ENCODE measurements at places on chromosomes 3 and 15.

DNA sequence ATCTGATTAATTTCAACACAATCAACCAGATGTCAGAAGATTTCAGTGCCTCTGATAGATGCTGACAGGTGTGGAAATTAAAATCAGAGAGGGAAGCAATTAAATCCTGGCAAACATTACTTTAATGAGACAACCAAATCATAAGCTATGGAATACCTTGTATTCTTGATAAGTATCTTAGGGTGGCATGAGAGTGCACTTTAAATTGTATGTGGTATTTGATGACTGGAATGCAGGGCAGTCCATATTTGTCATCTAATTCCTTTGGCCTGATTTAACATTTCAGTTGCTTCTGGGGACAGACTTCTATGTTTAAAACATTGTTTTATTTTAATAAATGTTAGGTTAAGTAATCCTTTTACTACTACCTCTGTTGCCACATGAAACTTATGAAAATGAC is 184.1 kb downstream of the LPP start:
- DNase-seq, result no peak

- no peak for DNase-seq
Measured at GRCh38 chr3:24387000-24387399, 107.7 kb downstream of the THRB start.

GRCh38 chr3:29478611-29479010 is 197.7 kb downstream of the RBMS3 start:
- DNase-seq, result no peak

GRCh38 chr15:67812241-67812644 is 13.1 kb upstream of the SKOR1 start:
- DNase-seq, result no peak

- no peak for DNase-seq
Measured at GRCh38 chr3:192373586-192373985, 353.8 kb downstream of the FGF12 start.

DNA sequence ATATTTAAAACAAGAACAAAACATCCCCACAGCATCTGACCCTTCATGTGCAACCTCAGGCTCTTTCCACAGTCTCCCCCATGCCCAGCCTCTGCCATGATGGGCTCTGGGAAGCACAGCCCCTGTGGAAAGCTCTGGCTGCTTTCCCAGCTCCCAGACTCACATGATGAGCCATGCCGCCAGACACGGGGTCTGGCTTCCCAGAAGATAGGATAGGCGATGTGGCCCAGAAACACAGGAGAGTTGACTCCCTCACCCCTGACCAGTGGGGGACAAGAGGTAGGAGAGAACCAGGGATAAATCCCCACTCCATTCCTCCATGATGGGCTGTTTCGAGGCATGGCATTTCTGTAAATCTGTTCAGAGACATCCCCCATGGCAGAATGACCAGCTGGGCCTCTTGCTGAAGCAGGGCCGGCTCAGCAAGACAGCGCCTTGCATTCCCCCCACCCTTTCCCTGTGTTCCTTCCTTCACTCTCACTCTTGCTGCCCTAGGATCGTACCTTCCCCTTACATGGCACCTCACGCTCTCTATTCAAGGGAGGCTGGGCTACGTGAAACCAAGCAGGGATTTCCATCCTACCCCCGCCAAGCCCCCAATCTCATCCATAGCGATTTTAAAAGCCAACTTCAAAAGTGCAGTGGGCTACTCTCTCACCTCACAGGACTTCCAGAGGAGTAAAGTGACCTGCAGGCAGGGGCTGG is 192.4 kb downstream of the ABHD5 start:
- no peak for DNase-seq

DNA sequence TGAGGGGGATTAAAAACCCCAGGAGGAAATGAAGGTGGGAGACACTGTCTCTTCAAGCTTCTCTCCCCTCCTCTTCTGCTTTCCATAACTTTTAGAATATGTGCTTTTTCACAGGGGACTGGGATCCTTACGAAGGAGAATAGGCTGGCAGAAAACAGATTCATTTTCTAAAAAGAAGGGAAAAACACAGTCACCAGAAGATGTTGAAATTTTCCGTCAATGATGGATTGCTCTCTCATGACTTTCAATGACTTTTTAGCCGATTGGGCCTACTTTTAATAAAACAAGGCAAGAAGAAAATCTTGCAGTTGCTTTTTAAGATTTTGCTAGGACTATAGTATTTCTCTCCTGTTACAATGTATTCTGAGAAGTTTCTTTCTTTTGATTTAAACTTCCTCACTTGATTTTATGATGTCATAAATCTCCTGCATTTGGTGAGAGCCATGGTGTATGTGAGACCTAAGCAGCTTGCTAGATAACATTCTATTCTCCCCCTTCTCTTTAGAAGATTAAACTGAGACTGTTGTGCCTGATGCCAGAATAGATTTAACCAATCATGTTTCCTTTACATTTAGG is 241.2 kb downstream of the FEZF2 start:
- no peak for DNase-seq

DNA sequence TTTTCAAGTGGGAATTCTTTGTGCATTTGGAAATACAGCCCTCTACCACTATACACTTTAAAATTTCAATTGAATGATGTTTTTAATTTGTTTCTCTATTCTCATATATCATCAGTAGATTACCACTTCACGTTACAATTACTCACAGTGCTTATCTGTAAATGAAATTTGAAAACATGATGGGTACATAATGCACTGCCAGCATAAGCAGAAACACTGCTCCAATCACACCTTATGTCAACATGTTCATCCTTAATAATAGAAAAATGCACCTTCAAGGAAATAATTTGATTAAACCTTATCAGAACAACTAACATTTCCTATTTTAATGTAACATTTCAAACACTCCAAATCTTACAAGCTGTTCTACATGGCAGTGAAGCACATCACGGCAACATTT is 718.4 kb downstream of the GBE1 start:
- no peak for DNase-seq

DNA sequence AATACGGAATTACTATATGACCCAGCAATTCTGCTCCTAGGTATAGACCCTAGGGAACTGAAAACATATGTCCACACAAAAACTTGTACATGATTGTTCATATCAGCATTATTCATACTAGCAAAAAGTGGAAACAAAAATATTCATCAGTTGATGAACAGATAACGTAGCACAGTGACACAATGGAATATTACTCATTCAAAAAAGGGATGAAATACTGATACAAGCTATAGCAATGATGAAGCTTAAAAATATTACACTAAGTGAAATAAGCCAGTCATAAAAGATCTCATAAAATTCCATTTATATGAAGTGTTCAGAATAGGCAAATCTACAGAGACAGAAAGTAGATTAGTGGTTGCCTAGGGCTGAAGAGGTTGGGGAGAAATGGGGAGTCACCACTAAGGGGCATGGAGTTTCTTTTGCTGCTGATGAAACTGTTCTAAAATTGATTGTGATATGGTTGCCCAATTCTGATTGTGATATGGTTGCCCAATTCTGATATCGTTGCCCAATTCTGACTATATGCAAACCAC is 10.5 kb downstream of the C15orf61 start:
- DNase-seq, result peak; percentile 29

GRCh38 chr3:190073264-190074008 is 47.3 kb downstream of the P3H2 start:
- no peak for DNase-seq

GRCh38 chr3:64185436-64185835 is 39.8 kb downstream of the PRICKLE2 start:
- no peak for DNase-seq

DNA sequence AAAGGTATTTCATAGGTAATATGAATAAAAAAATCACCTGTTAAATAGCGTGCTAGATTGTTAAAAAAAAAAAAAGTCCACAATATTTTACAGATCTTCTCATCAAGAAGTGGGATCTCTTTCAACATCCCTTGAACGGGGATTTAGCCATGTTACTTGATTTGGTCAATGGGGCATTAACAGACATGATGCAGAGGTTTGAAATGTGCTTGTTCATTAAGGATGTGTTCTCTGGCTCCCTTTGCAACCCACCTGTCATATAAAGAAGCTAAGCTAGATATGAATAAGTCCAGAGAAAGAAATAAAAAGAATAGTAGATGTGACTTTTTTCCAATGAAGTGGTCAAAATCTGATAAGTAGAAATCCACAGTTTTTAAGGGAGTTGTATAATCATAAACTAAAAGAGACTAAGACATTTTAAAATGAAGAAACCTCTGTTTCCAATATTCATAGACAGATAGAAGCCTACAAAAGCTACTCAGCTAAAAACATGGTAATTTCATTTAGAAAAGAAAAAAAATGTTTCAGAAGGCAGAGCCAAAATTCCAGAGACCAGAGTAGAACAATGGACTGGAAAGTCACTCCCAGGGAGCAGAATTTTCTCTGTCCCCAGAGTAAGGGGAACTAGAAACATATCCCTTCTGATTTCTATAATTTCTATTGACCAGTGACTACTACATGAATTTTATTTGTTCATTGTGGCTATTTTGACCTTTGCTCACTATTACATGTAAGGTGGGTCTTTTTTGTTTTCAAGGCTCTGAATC is 79.2 kb downstream of the PLSCR2 start:
- no peak for DNase-seq

- DNase-seq, result no peak
Measured at GRCh38 chr3:43506644-43507043, 115.2 kb downstream of the ANO10 start.

GRCh38 chr3:172832983-172833382 is 82.5 kb downstream of the ECT2 start:
- DNase-seq, result no peak

DNA sequence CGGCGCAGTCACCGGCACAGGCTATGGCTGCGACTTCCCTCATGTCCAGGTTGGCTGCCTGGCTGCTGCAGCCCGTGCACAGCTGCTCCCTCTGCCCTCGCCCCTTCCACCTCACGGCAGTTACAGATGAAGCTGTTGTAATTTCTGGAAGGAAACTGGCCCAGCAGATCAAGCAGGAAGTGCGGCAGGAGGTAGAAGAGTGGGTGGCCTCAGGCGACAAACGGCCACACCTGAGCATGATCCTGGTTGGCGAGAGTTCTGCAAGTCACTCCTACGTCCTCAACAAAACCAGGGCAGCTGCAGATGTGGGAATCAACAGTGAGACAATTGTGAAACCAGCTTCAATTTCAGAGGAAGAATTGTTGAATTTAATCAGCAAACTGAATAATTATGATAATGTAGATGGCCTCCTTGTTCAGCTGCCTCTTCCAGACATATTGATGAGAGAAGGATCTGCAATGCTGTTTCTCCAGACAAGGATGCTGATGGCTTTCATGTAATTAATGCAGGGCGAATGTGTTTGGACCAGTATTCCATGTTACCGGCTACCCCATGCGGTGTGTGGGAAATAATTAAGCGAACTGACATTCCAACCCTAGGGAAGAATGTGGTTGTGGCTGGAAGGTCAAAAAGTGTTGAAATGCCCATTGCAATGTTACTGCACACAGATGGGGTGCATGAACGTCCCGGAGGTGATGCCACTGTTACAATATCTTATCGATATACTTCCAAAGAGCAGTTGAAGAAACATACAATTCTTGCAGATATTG is 13.2 kb upstream of the GNB4 start:
- DNase-seq, result no peak
